ENCODE measurements at places on chromosomes 5 and 9. TPM values are rescaled to one million over a fixed set of nuclear protein-coding genes. Genes with fewer than 3 reads are reported as not detected.

GRCh38 chr9:113564498-113565237 is 101.1 kb downstream of the RGS3 start:
- peaks cover 18% of the 10 kb centered on the region for H3K4me1 ChIP-seq
- H3K36me3 ChIP-seq, result no peaks in the 10 kb centered on the region
- peak; percentile 93 for DNase-seq
- no peaks in the 10 kb centered on the region for H3K27me3 ChIP-seq
- peak overlapping the region; percentile 90 for H3K27ac ChIP-seq
- H3K4me3 ChIP-seq, result peak overlapping the region; percentile 87

GRCh38 chr5:161431963-161432362 is 114.6 kb downstream of the GABRB2 start:
- H3K27ac ChIP-seq, result no peak overlapping the region
- no peaks in the 10 kb centered on the region for H3K27me3 ChIP-seq
- no peak for DNase-seq
- no peak overlapping the region for H3K4me3 ChIP-seq
- H3K36me3 ChIP-seq, result no peaks in the 10 kb centered on the region
- H3K4me1 ChIP-seq, result no peaks in the 10 kb centered on the region

Gene SEMA5A
- total RNA-seq, result 40.1 TPM

Gene GARIN3
- not detected for total RNA-seq

DNA sequence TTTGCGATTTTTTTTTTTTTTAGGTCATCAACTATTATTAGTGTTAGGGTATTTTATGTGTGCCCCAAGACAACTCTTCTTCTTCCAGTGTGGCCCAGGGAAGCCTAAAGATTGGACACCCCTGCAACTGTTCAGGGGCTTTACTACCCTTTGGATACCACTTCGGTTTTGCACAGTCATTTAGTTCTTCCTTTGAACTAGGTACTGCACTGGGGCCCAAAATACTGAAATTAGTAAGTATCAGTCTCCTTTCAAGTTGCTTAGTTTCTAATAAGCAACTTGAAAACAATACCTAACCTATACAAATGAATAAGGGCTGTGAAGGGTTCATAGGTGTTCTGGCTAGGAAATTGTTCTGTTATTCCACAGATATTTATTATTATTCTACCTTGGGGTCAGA is 45.3 kb downstream of the CWC27 start:
- no peaks in the 10 kb centered on the region for H3K27me3 ChIP-seq
- peaks cover 10% of the 10 kb centered on the region for H3K36me3 ChIP-seq
- DNase-seq, result no peak
- H3K4me1 ChIP-seq, result peaks cover 21% of the 10 kb centered on the region
- H3K4me3 ChIP-seq, result no peak overlapping the region

- peak; percentile 72 for DNase-seq
- no peak overlapping the region for H3K4me3 ChIP-seq
- H3K4me1 ChIP-seq, result 0 out of 2 replicates have a peak, but pooled peaks cover 8% of the 10 kb centered on the region
- no peaks in the 10 kb centered on the region for H3K36me3 ChIP-seq
Measured at GRCh38 chr5:54217826-54218503, 92.4 kb downstream of the ARL15 start.

DNA sequence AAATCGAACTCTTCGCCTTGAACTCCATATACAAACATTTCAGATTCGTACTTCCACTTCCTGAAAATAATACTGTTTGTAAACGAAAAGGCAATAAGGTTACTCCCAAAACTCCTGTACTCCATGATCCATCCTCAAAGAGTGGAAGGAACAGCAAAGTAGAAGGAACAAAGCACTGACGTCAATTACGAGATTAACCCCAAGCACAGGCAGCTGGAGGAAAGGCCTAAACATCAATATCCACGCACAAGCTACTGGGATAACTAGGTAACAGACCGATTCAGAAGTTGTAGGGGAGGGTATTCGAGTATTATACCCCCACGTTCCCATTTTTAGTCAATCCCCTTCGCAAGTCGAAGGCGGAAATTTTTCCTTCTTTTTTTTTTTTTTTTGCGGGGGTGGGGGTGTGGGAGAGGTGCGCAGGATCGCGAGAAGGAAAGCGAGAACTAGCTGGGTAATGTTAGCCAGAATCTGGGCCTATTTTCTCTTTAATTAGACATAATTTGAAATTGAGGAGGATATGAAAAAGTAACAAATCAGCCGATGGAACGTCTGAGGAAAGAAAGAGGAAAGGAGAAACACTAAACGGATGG is 909 bp downstream of the AFF4 start:
- H3K36me3 ChIP-seq, result no peaks in the 10 kb centered on the region
- peak overlapping the region; percentile 97 for H3K27ac ChIP-seq
- peaks cover 17% of the 10 kb centered on the region for H3K4me1 ChIP-seq
- H3K4me3 ChIP-seq, result peak overlapping the region; percentile 89
- peak; percentile 84 for DNase-seq

All from GM23248 (cell line).